Activated naive CD8-positive, alpha-beta T cell treated with anti-CD3 and anti-CD28 coated beads, Interleukin-2, amount 10 ng/mL, durations not matched to agents 7 days and 5 days (primary cell): ENCODE measurements at places on chromosomes 13 and 19. TPM values are rescaled to one million over a fixed set of nuclear protein-coding genes. Genes with fewer than 3 reads are reported as not detected.

The ATP8A2 gene
- total RNA-seq: 1.4 TPM

The ZNF229 gene
- total RNA-seq: 3.0 TPM

The CLDND2 gene
- 11.6 TPM for total RNA-seq

The ZNF628 gene
- total RNA-seq: 9.4 TPM

The TJP3 gene
- total RNA-seq: 5.2 TPM
